ENCODE measurements at places on chromosomes 11 and 22.

DNA sequence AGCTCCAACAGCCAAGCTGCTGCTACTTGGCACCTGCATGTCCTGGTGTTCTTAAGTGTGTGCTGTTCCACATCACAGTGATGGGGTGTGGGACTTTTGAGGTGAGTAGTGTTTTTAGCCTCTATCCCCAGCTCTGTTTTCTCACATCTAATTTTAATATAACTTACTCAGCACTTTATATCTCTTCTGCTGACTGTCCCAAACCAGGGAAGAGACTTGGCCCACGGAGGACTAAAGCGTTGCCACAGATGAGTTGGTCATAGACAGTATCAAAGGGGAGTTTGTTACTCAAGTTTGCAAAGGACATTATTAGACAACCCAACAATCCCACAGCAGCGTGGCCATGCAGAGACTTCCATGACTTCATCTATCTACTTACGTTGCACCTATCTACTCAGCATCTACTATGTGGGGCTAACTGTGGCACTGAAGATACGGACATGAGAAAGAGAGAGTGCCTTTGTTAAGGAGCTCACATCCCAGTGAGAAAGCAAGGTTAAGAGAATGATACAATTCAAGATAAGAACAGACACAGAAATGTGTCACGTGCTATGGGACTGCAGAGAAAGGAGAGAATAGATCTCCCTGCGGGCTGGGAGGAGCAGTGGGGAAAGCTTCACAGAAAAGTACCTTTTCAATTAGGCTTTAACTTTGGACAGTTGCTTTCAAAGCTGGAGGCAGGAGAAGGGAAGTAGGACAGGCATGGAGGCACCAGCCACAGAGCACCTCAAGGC, 82.4 kb downstream of the ME3 start:
- DNase-seq: no peak

GRCh38 chr22:43996170-43996980, 27.7 kb upstream of the PARVB start:
- DNase-seq: no peak

DNA sequence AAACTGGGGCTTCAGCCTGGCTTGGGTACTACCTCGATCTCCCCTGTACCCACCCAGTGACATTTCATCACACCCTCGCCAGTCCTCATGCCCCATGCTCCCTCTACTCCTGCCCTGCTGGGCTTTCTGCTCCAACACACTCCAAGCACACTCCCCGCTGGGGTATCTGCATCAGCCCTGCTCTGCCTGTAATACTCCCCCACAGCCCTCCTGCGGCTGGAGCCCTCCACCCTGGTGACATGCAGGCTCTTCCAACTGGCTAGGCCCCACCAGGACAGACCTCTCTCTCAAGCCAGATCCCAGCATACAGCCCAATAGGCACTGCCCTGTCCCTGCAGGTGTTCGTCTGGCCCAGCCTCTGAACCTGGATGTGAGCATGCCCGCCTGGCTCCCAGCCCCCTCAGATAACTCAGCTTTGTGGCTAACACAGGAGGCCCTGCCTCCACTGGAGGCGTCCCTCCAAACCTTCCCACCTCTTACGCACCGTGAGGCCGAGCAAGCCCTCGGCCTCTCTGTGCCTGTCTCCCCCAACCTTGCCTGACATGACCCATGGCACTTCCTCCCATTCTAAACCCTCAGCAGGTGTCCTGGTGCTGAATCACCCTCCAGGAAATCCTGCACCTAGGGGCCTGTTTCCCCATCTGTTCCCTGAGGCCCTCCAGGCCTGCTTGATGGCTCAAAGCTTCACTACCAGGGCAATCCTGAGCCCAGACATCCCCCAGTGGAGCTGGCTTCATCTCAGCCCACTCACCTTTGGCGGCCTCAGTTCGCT, 33.5 kb upstream of the TXNRD2 start:
- DNase-seq: no peak

DNA sequence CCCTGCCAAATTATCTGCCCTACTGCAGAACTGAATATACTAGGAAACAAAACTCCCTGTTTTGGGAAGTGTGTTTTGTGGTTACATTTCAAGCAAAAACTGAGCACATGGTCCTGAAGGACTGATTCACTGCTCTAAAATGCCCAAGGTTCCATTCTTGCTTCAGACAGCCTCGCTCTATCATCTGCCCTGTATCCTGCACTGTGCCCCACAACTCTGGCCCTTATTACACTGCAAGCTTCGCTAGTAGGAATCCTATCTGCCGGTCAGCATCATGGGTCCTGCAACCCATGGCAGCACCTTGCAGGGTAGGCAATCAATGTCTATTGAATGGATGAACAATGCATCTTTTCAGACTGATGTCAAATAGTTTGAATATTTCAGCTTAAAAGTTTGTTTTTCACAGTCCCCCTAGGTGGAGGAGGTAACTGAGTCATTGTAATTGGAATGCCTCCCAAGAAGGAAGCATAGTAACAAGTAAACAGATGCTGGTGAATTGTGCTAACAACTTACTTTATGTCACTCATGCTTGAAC, 21.3 kb downstream of the LAYN start:
- no peak for DNase-seq

- DNase-seq: no peak
These were observed 32.9 kb downstream of the PISD start for GRCh38 chr22:31628969-31629708.

DNA sequence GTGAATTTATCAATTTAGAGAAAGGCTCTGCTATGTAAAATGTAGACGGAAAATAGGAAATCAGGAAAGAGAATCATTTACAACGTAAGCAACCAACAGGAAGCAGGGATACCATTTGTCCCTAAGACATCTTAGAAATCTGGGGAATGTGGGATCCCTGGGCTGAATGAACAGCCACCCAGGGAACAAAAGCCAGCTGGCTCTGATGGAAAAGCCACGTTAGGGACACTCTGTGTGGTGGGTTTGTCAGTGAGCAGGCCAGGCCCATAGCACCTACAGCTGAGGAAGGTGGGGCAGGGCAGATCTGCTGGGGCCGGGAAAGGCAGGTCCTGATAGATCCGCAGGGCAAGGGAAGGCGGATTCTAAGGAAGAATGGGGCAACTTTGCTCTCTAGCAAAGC, 87.1 kb upstream of the CSNK2A3 start:
- no peak for DNase-seq

- DNase-seq: no peak
These were observed 58.8 kb downstream of the LIF start for GRCh38 chr22:30187529-30188407.

DNA sequence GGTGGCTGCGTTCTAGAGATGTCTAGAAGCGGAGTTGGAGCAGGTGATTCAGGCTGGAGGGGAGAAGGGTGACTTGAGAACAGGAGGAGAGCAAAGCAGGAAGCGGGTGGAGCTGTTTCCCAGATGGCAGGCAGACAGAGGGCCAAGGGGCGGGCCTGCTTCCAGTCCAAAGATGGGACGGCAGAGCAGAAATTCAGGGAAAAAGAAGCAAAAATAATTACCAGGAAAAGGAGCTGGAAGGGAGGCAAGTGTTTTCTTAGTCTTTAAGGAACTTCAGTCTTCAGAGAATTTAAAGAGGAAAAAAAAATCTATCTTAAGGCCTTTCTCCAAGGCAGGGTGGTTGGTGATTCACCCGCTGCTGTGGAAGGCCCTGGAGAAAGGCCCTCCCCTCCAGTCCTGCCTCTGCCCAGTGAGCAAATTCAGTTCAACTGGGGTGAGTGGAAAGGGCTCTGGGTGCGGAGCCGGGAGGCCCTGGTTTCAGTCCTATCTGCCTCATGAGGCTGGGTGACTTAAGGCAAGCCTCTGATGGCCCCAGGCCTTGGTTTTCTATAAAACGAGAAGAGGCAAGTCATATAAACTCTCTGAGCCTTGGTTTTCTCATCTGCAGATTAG, 4.5 kb upstream of the CREB3L1 start:
- DNase-seq: no peak

- DNase-seq: no peak
These were observed 100.6 kb downstream of the FBXO7 start for GRCh38 chr22:32574958-32575910.

DNA sequence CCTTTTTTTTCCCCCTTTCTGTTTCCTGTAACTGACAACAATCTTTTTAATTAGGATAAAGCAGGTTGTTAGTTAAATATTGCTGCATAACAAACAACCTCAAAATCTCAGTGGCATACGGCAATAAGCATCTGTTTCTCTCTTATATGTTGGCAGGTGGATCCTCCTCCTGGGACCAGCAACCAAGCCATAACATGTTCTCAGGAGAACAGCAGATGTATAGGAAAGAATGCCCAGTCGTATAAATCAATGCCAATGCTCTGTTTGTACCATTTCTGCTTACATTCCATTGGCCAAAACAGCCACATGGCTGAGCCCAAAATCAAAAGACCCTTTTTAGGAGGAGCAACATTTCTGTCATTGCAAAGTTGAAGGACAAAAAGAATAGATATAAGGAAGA, 445.7 kb downstream of the AASDHPPT start:
- DNase-seq: no peak

- DNase-seq: no peak
These were observed 3.8 kb downstream of the TOP3B start for GRCh38 chr22:21978564-21979386.
